ENCODE measurements at places on chromosomes 1 and 21.

DNA sequence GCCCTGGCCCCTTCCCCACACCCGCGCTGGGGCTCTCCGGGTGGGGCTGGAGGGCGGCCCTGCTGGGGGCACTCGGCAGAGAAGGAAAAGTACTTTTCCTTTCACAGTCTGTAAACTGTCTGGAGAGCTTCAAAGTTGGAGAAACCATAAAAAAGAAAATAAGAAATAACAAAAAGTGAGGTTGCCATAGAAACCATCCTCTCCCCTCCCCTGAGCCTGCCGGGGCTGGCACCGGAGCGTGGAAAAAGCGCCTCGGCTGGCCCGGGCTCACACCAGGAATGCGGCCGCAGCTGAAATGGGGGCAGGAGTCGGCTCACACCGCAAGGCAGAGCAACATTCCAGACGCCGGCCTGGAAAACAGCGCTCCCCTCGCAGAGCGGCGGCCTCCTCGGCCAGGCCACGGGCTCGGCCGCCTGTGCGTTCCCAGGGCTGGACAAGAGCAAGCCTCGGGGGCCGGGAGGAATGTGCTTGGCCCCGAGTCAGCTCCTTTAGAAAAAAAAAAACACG, 69.2 kb downstream of the MORN1 start:
- DNase-seq, result no peak

GRCh38 chr1:166937329-166937728, 38.0 kb downstream of the ILDR2 start:
- DNase-seq, result no peak

- no peak for DNase-seq
Measured at GRCh38 chr1:234971586-234972297, 156.9 kb downstream of the TOMM20 start.

DNA sequence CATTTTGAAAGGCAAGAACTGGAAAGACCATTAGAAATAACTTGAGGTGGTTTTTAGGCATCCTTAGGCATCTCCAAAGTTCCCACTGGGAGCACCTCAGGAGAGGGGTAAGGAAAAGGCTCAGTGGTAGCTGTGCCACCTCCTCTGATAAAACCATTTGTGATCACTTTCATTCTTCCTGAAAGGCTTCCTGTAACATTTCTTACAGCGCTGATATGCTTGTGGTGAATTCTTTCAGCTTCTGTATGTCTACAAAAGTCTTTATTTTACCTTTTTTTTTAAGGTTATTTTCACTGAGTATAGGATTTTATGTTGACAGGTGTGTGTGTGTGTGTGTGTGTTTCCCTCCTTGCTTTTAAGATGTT, 54.8 kb downstream of the VANGL2 start:
- DNase-seq, result no peak

- no peak for DNase-seq
Measured at GRCh38 chr1:98949621-98950020, 55.0 kb downstream of the PLPPR5 start.

GRCh38 chr21:33762803-33763581, 120.7 kb downstream of the ITSN1 start:
- DNase-seq, result no peak

DNA sequence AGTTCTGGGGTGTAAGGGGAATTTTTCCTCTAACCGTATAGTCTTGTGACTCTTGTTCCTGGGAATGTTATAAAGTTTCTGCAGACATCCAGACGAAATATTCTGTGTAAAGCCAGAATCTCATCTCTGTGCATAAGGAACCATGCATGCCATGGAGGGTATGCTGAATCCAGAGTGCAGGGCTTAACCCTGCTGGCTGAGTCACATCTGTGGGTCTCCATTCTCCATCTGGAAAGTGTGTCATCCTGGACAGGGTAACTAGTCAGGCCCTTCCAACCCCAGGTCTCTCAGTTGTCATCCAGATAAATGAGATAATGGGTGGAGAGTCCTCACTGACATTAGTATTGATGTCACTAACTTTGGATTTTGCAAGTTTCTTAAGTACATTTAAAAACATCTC, 48.8 kb downstream of the ATP5PO start:
- no peak for DNase-seq

DNA sequence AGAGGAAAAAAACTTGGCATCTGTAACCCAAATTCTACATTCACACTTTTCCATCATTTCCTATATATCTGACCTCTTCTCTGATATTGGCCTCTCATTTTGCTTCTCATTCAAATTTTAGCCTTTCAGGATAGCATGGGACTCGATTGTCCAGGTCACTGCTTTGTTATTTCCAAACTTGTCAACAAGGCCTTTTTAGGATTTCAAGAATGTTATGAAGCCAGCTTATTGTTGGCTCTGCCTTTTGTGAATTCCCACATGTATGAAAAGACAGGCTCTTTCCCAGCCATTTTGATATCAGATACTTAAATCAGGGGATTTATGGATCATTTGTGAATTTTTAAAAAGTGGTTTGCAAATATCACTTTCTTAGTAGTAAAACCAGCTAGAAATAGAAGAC, 663.5 kb downstream of the NCAM2 start:
- no peak for DNase-seq

DNA sequence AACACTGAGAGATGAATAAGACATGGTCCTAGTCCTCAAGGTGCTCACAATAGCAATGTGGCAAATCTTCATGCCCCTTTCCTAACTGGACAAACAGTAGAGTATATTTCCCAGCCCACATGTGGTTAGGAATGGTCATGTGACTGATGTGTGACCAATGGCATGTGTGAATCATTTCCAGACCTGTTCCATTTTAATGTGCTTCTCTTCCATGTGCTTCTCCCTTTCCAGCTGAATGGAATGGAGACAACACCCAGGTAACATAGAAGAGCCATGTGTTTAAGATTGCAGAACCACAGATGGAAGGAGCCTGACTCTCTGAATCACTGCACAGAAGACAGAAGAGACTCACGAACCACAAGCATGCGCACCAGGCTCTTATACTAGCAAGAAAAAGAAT, 409.9 kb upstream of the NFIA start:
- no peak for DNase-seq
